BJ (cell line): ENCODE measurements at places on chromosomes 7 and 10.

DNA sequence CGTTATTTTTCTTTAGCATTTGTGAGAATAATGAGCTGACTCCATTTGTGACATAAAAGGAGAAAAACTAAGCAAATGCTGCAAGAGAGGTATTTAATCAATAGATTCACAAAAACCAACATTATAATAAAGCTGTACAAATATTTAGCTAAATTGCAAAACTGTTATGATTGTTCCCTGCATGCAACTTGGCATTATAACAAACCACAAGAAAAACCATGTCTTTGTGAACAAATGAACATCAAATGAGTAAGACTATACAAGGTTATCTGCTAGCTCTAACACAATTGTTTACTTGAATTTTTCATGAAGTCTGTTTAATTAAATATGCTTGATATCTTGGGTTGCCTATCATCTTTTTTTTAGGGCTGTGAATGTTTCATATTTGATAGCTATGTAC is 50.8 kb upstream of the PPP1R9A start:
- DNase-seq = no peak

DNA sequence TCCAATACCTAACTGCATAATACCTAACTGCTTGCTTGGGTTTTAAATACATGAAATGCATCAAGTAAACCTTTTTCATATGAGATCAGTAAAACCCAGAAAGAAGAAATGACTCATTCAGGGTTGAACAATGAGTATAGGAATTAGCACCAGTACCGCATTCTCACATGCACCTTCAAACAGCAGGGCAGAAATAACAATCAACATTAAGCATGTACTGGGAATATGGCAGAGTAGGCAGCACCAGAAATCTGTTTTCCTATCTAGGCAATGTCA is 850.3 kb upstream of the SORCS1 start:
- no peak for DNase-seq

GRCh38 chr7:116271963-116272886 is 61.9 kb downstream of the TES start:
- peak; percentile 85 for DNase-seq

DNA sequence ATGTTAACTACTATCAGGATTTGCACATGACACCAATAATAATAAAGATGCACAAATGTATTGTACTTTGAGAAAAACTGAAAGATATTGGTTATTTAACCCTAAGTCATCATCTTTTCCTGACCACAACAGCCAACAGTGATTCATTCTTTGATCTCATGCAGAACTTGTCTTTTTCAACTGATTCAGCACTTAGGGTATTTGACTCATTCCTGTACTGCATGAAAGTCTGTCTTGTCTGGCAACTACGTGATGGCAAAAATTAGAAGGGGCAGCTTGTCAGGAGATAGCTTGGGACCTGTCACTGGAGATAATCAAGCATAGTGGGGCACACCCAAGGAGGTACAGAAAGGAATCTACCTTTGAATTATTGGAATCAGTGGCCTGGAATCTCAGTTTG is 77.8 kb upstream of the LRRC17 start:
- DNase-seq = peak; percentile 23

DNA sequence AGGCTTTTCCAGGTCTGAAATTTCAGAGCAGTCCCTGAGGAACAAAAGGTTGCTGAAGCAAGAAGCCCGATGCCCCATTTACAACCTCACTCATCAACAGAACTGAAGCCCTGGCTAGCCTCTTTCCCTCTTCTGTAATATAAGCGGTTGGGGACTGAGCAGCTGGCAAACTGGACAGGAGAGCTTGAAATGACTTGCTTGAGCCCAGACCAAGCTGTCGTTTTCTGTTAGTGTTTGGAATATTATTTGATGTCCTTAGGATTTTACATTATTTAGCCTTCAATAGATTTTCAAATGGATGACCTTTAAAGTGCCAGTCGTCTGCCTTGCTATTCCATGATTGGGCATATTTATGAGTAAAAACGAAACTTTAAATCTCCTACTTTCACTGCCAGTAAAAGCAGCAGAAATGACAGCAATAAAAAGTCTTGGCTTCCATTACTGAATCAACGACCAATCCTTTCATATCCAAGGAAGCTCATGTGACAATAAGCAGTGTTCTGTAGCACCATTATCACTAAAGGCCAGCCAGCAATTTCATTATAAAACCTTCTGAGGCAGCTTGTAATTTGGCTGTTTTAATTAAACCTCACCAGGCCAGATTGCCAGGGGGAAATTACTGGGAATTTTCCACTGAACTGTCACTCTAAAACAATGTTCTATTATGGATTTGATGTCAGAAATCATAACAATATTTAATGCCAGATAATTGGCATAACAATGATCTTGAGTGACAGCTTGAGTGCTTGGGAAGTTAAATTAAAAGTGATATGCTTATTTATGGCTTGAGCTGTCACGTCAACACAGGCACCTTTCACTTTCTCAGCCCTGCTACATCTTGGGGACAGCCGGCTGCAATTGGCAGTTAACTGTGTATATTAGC is 85.9 kb downstream of the LSMEM1 start:
- no peak for DNase-seq

GRCh38 chr10:132518572-132519381 is 18.8 kb upstream of the INPP5A start:
- no peak for DNase-seq

DNA sequence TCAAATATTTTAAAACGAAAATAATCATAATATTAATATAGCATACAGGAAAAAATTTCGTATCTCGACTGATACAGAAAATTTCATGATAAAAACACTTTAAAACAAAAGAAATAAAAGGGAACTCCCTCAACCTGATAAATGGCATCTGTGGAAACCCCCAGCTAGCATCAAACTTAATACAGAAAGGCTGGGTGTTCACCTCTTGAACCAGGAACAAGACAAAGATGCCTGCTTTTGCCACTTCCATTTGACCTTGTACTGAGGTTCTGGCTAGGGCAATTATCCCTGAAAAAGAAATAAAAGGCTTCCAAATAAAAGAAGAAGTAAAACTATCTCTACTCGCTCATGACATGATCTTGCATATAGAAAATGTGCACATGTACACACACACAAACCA is 2.5 kb upstream of the ALOX5 start:
- DNase-seq = no peak

DNA sequence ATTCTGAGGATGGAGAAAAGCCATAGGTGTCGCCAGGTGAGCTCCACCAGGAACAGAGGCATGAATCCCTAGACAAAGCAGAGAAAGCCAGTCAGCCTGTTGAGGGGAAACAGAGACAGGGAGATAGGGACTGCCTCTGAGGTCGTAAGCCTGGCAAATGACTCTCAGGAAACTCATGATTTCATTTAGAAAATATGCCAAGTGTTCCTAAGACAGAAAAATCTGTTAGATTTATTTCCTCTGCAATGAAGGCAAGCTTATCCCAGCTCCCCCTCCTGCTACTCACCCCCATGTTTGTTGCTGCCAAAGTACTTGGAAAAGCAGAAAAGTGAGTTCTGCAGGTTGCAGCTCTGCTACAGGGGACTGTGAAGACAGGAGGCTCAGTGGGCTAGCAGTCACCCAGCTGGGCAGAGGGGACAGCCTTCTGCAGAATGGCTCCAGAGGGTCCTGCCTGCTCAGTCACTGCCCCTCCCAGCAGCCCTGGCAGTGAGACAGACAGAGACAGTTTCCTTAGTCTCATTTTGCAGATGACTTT is 184.3 kb downstream of the ADRA2A start:
- no peak for DNase-seq

GRCh38 chr10:95375418-95375817 is 84.6 kb upstream of the PDLIM1 start:
- DNase-seq = no peak

DNA sequence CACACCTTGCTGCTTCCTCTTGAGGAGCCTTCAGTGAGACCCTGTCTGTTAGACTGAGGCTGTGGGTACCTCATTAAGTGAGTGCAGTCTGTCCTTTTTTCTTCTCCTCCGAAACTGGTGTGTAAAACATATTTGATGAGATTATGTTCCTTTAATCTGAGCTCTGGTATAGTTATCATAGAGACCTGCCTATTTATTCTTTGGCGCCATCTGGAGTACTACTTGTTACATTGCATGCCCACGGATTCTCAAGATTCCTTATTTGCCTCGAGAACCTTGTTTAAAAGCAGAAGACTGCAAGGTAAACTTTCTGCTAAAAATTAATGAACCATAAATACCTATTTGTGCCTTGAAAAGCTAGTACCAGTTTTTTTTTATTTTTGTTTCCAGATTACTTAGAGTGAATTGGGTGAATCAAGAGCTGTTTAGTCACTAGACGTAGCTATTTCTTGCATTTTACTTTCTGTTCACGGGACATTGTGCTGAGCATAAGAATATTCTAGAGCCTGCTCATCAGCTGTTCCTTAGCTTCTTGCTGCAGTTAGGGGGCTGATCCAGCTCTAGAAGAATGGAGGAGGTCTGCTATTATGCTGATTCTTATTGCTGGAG is 16.9 kb upstream of the STMP1 start:
- no peak for DNase-seq

- no peak for DNase-seq
These were observed 46.6 kb downstream of the ALOX5 start for GRCh38 chr10:45420453-45421192.

DNA sequence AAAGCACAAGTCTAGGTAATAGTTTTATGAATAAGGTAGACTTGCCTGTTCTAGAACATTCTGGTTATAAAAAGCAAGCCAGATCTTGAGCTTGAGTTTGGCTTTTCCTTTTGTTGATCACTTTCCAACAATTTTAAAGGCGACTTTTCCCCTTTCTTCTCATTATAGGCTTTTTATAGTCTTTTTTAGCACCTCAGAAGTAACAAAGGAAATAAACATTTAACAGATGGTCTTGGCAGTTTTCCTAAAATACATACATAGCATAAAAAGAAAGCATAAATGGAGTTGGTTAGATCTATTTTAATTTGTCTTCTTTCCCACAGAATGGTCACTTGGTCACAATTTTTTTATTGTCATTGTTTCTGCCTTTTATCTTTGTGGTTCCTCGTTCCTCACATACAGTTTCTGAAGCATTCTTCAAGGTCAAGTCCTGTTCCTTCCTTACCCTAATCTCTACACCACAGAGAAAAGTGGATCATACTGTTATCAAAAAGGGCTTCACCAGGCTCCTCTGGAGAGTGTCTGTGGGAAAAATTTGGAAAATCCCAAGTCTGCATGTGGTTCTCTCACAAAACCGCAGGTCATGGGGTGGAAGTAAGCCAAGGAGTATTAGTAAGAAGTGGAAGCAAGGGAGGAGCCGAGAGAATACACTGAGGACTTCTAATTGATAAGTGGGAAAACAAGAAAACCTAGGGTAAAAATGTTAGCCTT is 31.3 kb downstream of the THNSL1 start:
- peak; percentile 55 for DNase-seq

GRCh38 chr10:58180666-58181065 is 87.0 kb downstream of the IPMK start:
- no peak for DNase-seq

DNA sequence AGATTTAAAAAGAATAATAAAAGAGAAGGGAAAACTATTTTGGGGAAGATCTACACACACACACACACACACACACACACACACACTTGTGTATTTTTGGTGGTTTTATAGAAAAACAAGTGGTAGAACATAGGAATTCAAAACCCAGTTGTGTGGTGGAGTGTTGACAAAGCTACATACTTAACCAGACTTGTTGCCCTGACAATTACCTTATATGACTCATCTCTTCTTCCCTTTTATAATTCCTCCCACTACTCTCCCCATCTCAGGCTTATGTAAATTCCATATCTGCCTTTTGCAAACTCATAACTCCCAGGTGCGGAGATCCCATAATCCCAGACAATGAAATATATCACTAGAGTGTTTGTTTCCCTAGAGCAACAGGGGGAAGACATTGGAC is 873.7 kb downstream of the NXPH1 start:
- no peak for DNase-seq

DNA sequence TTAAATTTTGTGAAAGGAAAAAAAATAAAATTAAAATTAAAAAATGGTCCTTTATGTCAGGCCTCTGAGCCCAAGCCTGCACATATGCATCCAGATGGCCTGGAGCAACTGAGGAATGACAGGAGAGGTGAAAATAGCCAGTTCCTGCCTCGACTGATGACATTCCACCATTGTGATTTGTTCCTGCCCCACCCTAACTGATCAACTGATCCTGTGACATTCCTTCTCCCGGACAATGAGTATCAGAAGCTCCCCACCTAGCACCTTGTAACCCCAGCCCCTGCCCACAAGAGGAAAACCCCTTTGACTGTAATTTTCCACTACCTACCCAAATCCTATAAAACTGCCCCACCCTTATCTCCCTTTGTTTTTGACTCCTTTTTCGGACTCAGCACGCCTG is 972.2 kb upstream of the GHITM start:
- no peak for DNase-seq

- no peak for DNase-seq
These were observed 97.4 kb downstream of the TWIST1 start for GRCh38 chr7:19020062-19020461.

DNA sequence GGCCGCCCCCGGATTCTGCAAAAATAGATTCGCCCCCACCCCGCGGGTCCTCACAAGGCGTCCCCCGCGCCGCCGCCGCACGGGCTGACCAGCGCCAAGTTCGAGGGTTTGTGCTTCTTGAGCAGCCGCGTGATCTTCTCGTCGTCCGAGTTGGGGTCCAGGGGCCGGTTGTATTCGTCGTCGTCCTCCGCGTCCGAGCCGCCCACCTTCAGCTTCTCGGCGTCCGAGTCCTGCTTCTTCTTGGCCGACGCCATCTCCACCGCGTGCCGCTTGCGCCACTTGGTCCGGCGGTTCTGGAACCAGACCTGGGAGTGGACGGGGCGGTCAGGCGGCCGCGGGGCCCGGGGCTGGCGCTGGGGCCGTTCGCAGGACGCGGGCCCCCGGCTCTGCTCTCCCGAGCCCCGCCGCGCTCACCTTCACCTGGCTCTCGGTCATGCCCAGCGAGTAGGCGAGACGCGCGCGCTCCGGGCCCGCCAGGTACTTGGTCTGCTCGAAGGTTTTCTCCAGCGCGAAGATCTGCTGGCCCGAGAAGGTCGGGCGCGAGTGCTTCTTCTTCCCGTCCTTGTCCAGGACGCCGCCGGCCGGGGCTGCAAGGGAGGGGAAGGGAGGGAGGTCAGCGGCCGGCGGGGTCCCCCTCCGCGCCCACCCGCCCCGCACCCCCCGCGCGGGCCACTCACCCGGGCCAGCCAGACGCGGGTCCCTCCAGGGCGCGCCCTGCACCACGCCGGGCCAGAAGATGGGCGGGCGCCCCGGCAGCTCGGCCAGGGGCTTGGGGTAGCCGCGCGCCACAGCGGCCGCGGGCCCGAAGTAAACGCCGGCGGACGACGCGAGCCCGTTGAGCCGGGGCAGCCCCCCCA is 853 bp downstream of the NKX6-2 start:
- no peak for DNase-seq

- no peak for DNase-seq
These were observed 23.2 kb downstream of the CALCR start for GRCh38 chr7:93551063-93551895.

- no peak for DNase-seq
These were observed 91.4 kb upstream of the PTN start for GRCh38 chr7:137434946-137435345.

DNA sequence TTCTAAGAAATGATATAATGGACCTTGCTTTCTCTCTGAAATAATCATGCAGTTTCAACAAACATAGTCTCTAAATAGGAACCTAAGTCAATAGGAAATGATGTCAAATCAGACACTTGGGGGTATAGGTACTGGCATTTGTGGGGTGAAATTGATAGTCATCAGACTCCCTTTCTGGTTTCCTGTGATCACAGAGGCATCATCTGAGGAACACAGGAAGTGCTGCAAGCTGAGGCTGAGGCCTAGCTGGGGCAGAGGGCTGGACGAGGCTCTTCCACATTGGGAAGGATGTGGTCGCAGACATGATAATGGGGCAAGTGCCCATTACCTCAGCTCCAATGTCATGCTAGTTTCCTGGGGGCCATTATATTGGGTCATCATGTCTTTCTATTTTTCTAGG is 33.5 kb upstream of the TARP start:
- DNase-seq = no peak
